ENCODE measurements at places on chromosomes 11 and 22.

GRCh38 chr11:61472868-61473267, 35.7 kb upstream of the LRRC10B start:
- no peak for DNase-seq

- DNase-seq, result no peak
Measured at GRCh38 chr22:43740587-43741270, 71.4 kb downstream of the EFCAB6 start.

DNA sequence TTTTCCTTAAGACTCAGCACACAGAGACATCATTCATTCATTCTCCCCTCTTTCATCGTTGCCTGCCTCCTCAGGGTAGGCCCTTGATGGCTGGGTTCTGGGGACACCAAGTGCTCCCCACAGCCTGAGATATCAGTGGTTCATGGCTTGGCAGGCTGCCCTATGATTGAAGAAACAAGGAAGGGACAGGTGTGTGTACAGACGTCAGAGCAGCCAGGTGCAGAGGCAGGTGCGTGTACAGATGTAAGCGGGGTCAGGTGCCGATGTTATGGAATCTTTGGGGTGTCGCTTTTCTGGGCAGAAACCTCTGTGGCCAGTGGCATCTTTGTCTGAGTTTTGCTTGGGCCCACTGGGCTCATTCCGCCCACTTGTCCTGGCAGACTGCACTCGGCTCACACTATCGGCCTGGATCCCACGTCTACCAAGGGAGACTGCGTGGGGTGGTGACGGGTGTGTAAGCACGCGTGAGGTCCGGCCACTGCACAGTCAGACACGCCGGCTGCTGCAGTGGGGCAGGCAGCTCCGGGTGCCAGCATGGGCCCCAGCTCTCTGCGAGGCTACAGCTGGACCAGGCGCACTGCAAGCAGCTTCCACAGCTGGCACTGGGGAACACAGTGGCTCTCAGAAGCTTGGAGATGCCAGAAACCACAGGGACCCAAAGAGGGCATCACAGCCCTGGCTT, 20.9 kb upstream of the KIAA0930 start:
- no peak for DNase-seq

GRCh38 chr11:73866586-73866996, 10.1 kb downstream of the COA4 start:
- no peak for DNase-seq

- no peak for DNase-seq
Measured at GRCh38 chr11:75591966-75592365, 29.9 kb downstream of the SERPINH1 start.

DNA sequence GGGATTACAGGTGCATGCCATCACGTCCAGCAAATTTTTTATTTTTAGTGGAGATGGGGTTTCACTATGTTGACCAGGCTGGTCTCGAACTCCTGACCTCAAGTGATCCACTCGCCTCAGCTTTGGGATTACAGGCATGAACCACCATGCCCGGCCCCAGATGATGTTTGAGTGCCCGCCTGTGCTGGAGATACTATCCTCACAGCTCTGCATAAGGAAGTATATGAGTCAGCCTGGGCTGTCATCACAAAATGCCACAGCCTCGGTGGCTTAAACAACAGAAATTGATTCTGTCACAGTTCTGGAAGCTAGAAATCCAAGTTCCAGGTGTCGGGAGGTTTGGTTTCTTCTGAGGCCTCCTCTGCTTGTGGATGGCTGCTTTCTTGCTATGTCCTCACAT, 119.3 kb downstream of the OSBP2 start:
- no peak for DNase-seq

DNA sequence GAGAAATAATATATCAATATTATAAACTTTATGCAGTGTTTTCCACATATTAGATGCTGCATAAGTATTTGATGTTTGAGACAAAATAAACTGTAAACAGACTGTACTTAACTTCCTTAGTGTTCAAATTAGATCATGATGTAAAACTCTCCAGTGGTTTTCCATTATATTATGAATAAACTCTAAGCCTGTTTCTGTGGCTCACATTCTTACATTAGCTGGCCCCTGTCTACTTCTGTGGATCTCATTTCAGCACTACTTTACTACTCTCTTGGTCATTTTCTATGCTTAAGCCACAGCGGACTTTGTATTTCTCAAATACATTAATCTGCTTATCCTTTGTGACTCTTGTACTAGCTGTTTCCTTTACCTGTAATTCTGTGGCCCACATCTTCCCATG, 55.6 kb downstream of the ARHGEF12 start:
- DNase-seq, result no peak

All from CD4-positive, alpha-beta T cell treated with Interferon gamma for 1 hour (primary cell).